HT-29 (cell line): ENCODE measurements at places on chromosomes 12 and 14.
A peak's percentile ranks its signal among the peaks of the same experiment; 100 is the strongest.

DNA sequence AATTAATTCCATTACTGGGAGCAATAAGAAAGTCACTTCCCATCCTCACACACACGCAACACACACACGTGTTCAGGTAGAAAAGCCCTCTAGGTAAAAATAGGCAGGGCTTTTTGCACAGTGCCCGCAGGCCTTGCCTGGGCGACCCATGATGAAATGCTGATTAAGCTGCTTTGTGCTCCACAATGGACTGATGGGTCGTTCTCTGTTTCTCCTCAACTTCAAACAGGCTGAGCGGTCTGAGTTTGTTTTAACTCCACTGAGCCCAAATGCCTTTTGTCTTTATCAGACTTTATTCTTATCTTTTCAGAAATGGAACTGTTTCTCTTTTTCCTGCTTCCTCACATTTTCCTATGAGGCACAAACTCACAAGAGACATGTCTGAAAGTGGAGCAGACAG is 9.4 kb upstream of the DACT1 start:
- no peak for DNase-seq

DNA sequence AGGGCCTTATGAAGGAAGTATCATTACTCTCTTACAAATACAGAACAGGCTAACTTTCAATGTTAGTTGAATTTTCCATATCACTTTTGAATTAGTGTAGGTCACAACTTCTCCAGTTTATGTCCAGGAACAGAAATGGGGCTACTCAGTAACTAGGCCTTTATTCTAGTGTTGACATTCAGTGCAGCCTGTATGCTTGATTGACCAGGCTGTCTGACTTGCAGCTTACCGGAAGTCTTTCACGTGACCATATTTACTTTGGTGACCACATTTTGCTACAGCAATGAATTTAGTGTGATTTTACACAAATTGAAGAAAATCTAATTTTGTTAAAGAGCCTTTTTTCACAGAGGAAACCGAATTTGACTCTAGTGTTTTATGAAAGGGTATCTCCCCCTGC is 12.4 kb downstream of the MTERF2 start:
- no peak for DNase-seq

GRCh38 chr14:77324816-77325745 is 4.2 kb downstream of the GSTZ1 start:
- DNase-seq, result no peak

- no peak for DNase-seq
These were observed 54.1 kb upstream of the NUAK1 start for GRCh38 chr12:106192659-106193393.

- no peak for DNase-seq
These were observed 161.0 kb downstream of the TSPAN9 start for GRCh38 chr12:3238196-3238595.

GRCh38 chr12:77814386-77814785 is 16.3 kb upstream of the NAV3 start:
- DNase-seq, result no peak

DNA sequence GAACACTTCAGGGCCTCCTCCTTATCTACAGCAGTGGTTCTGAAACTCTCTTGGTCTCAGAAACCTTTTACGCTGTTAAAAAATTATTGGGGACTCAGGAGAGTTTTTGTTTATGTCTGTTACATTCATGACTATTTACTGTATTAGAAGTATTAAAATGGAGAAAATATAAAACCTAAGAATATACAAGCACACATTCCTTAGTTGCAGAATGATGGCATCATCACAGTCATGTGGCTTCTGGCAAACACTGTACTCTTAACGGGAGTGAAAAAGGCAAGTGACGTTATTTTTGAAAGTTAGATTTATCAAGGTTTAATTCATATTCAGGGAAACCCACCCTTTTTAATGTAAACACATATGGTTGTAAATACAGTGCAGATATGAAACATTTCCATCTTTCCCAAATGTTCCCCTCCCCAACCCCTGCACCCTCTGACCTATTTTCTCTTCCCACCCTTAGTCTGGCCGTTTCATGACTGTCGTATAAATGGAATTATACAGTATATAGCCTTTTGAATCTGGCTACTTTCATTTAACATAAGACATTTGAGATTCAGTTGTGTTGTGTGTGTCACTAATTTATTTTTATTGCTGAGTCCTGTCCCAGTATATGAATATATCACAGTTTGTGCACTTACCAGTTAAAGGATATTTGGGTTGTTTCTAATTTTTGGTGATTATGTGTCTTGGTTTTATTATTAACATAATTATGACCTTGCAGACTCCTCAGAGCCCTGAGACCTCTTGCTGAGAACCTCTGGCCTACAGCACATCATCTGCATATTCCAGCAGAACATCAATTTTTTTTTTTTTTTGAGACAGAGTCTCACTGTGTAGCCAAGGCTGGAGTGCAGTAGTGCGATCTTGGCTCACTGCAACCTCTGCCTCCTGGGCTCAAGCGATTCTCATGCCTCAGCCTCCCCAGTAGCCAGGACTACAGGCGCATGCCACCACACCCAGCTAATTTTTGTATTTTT is 457.0 kb downstream of the PCNX1 start:
- DNase-seq, result no peak

DNA sequence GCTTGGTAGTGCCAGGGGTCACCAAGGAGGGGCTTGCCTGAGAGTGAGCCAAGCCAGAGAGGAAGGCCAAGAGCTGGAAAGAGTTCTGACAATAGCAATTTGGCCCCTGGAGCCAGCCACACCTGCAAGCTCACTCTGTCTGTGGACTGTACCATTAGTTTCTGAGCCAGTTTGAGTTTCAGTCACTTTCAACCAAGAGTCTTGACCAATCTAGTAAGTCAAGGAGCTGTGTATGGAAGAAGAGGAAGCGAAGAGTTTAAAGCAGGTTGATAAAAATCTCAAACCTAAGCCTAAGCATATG is 38.5 kb downstream of the NT5DC3 start:
- no peak for DNase-seq

- no peak for DNase-seq
These were observed 35.8 kb downstream of the ETV6 start for GRCh38 chr12:11685316-11685715.

GRCh38 chr12:110638796-110639195 is 24.9 kb downstream of the TCTN1 start:
- no peak for DNase-seq

GRCh38 chr12:50174971-50175715 is 8.0 kb upstream of the CERS5 start:
- DNase-seq, result peak; percentile 81

- DNase-seq, result no peak
These were observed 6.3 kb upstream of the CFAP54 start for GRCh38 chr12:96483116-96483515.

GRCh38 chr12:1504304-1504894 is 90.0 kb downstream of the FBXL14 start:
- DNase-seq, result no peak
